ENCODE measurements at places on chromosomes 5 and 9. TPM values are rescaled to one million over a fixed set of nuclear protein-coding genes. Genes with fewer than 3 reads are reported as not detected.

The FOXD4L6 gene
- total RNA-seq = not detected

DNA sequence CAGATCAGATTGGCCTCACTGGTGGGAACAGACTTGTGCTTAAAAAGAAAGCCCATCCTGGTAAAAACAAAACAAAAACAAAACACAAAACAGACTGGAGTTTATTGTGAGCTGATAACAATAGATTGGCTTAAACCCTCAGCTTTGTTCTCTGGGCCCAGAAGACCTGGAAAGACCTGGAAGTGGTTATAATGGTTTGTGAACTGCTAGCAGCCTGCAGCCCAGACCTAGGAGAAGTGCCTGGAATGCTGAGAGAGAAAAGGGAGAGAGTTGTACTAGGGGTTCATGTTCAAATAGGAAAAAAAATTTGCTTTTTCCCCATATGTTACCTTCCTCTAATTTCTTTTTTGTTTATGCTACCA is 396.6 kb downstream of the DMAC1 start:
- no peak for DNase-seq

GRCh38 chr5:111901296-111901695 is 144.3 kb upstream of the NREP start:
- DNase-seq = no peak

DNA sequence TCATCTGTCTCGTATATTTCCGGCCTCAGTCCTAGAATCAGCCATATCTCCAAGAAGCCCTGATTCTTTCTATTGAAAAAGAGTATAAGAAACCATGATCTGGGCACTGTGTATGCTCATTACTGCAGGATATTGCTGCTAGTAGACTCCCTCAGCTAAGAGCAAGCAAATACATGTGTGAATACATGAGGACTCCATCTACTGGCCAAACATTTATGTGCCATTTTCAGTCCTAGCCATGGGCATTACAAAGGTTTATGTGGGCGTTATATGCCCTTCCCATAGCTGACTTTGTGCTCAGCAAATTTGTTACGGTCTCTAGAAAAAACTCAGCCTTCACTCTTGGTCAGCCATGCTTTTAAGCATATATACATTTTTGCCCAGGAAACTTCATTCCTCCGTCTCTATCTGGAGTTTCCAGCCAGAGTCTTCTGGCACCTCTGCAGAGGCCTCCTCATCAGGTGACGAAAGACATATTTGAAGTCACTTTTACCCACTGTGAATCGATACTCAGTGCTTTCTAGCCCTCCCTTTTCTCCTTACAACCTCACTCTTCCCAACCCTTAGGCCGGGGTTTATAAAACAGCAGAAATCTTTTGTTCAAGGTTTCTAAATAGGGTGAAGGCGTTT is 1495.6 kb upstream of the CDH6 start:
- DNase-seq = no peak

GRCh38 chr9:83960991-83961390 is 19.0 kb downstream of the HNRNPK start:
- DNase-seq = no peak

DNA sequence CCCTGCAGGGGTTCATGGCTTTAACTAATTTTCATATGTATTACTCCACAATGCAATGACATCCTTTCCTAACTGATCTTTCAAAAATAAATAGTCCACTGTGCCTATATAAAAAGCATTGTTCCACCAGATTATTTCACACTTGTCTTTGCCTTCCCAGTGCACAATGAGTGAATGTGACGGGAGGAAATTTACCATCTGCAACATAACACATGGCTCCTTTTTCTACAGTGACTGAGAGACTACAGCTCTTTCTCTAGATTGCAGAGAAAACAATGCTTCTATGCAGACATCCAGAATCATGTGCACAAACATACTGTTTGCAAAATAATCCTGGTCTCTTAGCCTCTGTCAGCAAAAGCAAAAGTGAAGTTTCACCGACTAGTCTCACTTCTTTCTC is 483.7 kb upstream of the PIK3R1 start:
- DNase-seq = no peak

DNA sequence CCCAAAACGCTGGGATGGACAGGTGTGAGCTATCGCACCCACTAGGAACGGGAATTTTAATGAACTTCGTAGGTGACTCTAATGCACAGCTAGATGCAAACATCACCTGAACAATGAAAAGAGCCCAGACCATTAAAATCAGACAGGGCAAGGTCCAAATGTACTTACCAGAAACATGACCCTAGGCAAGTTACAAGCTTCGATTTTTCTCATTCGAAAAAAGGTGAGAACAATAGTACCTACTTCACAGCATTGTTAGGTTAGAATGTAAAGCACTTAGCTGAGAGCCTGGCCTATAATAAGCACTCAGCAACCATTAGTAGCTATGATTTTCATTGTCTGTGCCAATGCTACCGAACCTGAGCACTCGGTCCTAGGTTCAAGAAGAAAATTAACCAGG is 5.8 kb upstream of the KLHL3 start:
- DNase-seq = no peak

Measured in activated T-cell treated with anti-CD3 and anti-CD28 coated beads, Interleukin-2, amount 50 U/mL, for 4 hours (primary cell).